GM03348 (cell line): ENCODE measurements at places on chromosomes 5 and 9.

DNA sequence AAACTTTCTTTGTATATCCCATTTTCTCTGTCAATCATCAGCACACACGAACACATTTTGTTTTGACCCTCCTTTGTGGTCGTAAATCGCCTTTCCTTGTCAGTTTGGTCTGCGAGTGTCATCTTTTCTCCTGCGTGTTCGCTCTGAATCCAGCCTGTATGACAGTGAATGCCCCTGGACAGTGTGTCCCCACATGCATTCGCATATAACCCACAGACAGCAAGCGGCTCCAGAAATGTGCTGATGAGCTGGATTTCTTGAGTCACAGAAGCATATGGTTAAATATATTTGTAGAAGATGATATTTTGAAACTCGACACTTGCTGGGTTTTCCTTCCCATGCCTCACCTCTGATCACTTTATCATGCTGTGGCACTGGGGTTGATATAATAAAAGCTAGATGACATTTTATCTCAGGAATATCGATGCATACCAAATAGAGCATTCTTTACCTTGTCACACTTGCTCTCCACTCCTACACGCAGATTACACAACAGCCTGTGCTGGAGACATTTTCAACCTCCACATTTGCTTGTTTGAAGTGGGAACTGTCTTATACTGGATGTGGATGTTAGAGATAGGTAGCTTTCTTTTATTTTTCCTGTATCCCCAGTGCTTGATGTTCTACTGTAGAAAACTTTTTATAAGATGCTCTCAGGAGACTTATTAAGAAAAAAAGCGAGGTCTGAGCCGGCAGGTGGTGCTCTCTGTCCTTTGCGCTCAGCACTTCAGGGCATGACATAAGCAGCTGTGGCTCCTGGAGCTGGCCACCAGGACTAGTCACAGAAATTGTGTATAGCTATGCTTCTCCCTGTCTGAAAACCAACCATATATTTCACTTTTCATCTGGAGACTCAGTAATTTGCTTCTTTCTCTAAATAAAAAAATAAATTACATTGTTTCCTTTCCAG is 215.1 kb downstream of the SH3GL2 start:
- peak; percentile 16 for DNase-seq

GRCh38 chr9:109499631-109500410 is 1.7 kb upstream of the PTPN3 start:
- peak; percentile 27 for DNase-seq

GRCh38 chr5:11174591-11174990 is 413.6 kb upstream of the DAP start:
- DNase-seq: no peak

DNA sequence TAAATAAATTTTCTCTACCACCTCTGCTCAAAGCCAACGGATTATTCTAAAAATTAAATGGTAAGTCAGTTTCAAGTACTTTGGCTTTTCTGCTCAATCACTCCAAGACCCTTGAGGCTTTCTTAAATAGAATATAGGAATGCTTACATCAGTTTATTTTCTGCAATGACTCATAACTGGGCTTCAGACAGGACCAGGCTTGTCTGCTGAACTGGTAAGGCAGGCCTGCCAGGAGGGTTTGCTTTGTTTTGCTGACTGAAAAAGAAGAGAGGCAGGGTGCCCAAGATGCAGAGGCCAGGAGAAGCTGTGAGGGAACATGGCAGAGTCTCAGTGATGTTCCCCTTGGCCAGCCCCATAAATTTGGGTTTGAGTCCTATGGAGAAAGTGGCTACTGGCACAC is 60.3 kb upstream of the EPB41L4A start:
- DNase-seq: peak; percentile 54

DNA sequence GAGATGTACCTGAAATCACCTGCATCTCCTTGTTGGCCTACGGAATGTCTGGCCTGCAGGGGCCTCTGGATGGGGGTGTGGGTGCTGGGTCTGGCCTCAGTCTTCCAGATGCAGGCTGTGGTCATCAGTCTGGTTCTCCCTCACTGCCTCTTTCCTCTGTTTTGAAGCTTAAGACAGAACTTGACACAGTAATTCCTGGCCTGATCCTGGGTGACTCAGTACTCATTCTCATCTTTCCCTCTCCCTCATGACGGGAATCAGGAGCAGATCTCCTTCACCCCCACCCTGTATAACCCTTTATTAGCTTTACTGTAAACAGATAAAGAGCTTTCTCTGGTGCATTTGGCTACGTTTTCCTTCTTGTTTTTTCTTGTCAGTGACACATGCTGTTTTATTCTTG is 89.3 kb upstream of the ADAMTS16 start:
- no peak for DNase-seq

GRCh38 chr5:150167512-150167850 is 903 bp downstream of the CDX1 start:
- DNase-seq: no peak

- no peak for DNase-seq
Measured at GRCh38 chr5:136375920-136376319, 10.6 kb upstream of the TRPC7 start.
